ENCODE measurements at places on chromosomes 11 and 22. TPM values are rescaled to one million over a fixed set of nuclear protein-coding genes. Genes with fewer than 3 reads are reported as not detected.

The OR8D4 gene
- not detected for total RNA-seq

The NTM gene
- 30.9 TPM for total RNA-seq

The CCDC116 gene
- 0.71 TPM for total RNA-seq

The GGT5 gene
- 9.8 TPM for total RNA-seq

The SEZ6L gene
- total RNA-seq: 0.12 TPM

The DDI1 gene
- not detected for total RNA-seq

GRCh38 chr22:30605449-30606110 lies 1.4 kb upstream of the TCN2 start:
- H3K27ac ChIP-seq: no peak overlapping the region
- H3K4me1 ChIP-seq: peaks cover 17% of the 10 kb centered on the region
- no peaks in the 10 kb centered on the region for H3K36me3 ChIP-seq
- DNase-seq: peak; percentile 56
- H3K4me3 ChIP-seq: no peak overlapping the region
- H3K27me3 ChIP-seq: no peaks in the 10 kb centered on the region

GRCh38 chr11:1780700-1781592 lies 17.2 kb upstream of the CTSD start:
- H3K36me3 ChIP-seq: no peaks in the 10 kb centered on the region
- DNase-seq: no peak
- H3K4me1 ChIP-seq: no peaks in the 10 kb centered on the region
- H3K4me3 ChIP-seq: no peak overlapping the region
- no peaks in the 10 kb centered on the region for H3K27me3 ChIP-seq
- no peak overlapping the region for H3K27ac ChIP-seq

- H3K36me3 ChIP-seq: peaks cover 21% of the 10 kb centered on the region
- H3K27ac ChIP-seq: no peak overlapping the region
- no peaks in the 10 kb centered on the region for H3K27me3 ChIP-seq
- H3K4me3 ChIP-seq: no peak overlapping the region
Observed at GRCh38 chr22:39132871-39133524, 19.5 kb downstream of the CBX7 start.

DNA sequence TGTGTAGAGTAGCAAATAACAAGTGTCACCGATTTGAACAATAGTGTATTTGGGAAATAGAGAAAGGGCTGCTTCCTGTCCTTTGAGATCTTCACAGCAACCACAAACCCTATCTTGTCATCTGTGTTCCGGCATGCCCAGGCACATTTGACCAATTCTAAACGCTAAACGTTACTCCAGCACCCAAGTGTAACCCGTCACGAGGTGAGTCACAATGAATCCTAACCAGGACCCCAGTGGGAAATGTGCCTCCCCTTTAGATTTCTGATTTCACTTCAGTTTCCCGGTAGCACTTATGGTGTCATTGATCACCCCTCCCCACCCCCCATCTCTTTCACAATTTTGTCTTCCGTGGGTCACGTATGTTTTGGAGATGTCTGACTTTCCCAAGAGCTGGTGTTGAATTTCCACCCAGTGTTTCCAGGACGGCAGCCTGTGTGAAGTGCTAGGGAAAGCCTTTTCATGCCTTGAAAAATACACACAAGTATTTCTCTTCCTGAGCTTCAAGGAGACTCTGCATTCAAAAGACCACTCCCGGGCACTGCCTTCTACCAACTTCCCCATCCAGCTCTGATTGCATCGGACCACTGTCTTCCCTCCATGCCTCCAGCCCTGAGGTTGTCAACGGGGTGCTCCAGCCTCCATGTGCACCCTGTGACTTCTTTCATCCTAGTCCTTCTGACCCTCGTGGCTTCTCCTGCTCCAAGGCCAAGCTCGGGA lies 10.5 kb upstream of the C11orf24 start:
- H3K4me3 ChIP-seq: no peak overlapping the region
- H3K27me3 ChIP-seq: no peaks in the 10 kb centered on the region
- no peak for DNase-seq

GRCh38 chr11:69063652-69064260 lies 15.0 kb downstream of the TPCN2 start:
- no peaks in the 10 kb centered on the region for H3K27me3 ChIP-seq
- no peak overlapping the region for H3K4me3 ChIP-seq
- no peak for DNase-seq
- peaks cover 5% of the 10 kb centered on the region for H3K36me3 ChIP-seq
- H3K4me1 ChIP-seq: peaks cover 4% of the 10 kb centered on the region

GRCh38 chr22:26276529-26277160 lies 107.4 kb downstream of the SEZ6L start:
- no peaks in the 10 kb centered on the region for H3K4me1 ChIP-seq
- H3K36me3 ChIP-seq: no peaks in the 10 kb centered on the region
- H3K27me3 ChIP-seq: peaks cover 13% of the 10 kb centered on the region
- DNase-seq: no peak
- no peak overlapping the region for H3K4me3 ChIP-seq
- H3K27ac ChIP-seq: no peak overlapping the region

GRCh38 chr11:12205330-12205729 lies 94.9 kb downstream of the MICAL2 start:
- no peak overlapping the region for H3K27ac ChIP-seq
- no peak overlapping the region for H3K4me3 ChIP-seq
- peaks cover 19% of the 10 kb centered on the region for H3K36me3 ChIP-seq
- H3K4me1 ChIP-seq: peaks cover 12% of the 10 kb centered on the region

GRCh38 chr11:17524221-17524620 lies 20.0 kb downstream of the USH1C start:
- no peak for DNase-seq
- no peaks in the 10 kb centered on the region for H3K27me3 ChIP-seq
- H3K4me1 ChIP-seq: no peaks in the 10 kb centered on the region
- no peak overlapping the region for H3K27ac ChIP-seq
- H3K36me3 ChIP-seq: no peaks in the 10 kb centered on the region
- H3K4me3 ChIP-seq: no peak overlapping the region

- peaks cover 4% of the 10 kb centered on the region for H3K4me1 ChIP-seq
- H3K36me3 ChIP-seq: no peaks in the 10 kb centered on the region
- no peak for DNase-seq
- no peak overlapping the region for H3K27ac ChIP-seq
- H3K4me3 ChIP-seq: no peak overlapping the region
- H3K27me3 ChIP-seq: no peaks in the 10 kb centered on the region
Observed at GRCh38 chr11:119701591-119702549, 27.1 kb downstream of the NECTIN1 start.

GRCh38 chr11:103332409-103332808 lies 223.2 kb downstream of the DYNC2H1 start:
- no peaks in the 10 kb centered on the region for H3K36me3 ChIP-seq
- no peak overlapping the region for H3K4me3 ChIP-seq
- no peaks in the 10 kb centered on the region for H3K4me1 ChIP-seq

DNA sequence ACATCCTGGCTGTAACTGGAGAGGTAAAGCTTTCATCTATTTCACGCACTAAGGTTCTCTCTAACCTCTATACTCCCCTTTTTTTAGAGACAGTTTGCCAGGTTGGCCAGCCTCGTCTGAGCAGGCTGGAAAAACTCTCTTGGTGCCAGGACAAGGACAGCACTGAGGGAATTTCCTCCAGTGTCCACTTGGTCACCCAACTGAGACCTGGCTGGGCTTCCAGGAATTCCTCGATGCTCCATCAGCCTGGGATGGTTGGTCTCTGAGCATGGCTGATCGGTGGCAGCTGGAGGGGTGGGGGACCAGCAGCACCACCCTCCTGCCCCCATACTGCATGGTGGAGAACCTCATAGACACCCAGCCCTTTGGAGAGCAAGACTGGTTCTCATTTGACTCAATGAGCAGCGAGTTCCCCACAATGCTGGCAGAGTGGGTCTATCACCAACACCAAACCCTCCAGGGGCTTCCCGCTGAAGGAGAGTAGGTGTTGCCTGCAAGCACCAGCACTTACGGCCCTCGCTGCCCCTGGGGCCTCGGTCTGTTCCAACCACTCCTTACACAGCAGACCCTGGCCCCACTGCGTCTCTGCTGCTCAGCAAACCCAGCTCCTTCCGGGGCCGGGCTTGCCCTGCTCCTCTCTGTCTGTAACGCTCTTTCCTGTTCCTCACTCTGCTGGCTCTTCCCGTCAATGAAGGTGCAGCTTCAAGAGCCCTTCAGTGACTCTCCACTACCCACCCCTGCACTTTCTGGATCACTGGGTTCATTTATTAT lies 122.2 kb downstream of the ST3GAL4 start:
- no peak for DNase-seq
- H3K27ac ChIP-seq: no peak overlapping the region
- H3K4me1 ChIP-seq: peaks cover 10% of the 10 kb centered on the region
- no peak overlapping the region for H3K4me3 ChIP-seq
- H3K36me3 ChIP-seq: no peaks in the 10 kb centered on the region
- no peaks in the 10 kb centered on the region for H3K27me3 ChIP-seq

GRCh38 chr22:37884420-37884819 lies 21.7 kb upstream of the MICALL1 start:
- no peak overlapping the region for H3K4me3 ChIP-seq
- no peak for DNase-seq
- peaks cover 35% of the 10 kb centered on the region for H3K36me3 ChIP-seq
- H3K27me3 ChIP-seq: no peaks in the 10 kb centered on the region

DNA sequence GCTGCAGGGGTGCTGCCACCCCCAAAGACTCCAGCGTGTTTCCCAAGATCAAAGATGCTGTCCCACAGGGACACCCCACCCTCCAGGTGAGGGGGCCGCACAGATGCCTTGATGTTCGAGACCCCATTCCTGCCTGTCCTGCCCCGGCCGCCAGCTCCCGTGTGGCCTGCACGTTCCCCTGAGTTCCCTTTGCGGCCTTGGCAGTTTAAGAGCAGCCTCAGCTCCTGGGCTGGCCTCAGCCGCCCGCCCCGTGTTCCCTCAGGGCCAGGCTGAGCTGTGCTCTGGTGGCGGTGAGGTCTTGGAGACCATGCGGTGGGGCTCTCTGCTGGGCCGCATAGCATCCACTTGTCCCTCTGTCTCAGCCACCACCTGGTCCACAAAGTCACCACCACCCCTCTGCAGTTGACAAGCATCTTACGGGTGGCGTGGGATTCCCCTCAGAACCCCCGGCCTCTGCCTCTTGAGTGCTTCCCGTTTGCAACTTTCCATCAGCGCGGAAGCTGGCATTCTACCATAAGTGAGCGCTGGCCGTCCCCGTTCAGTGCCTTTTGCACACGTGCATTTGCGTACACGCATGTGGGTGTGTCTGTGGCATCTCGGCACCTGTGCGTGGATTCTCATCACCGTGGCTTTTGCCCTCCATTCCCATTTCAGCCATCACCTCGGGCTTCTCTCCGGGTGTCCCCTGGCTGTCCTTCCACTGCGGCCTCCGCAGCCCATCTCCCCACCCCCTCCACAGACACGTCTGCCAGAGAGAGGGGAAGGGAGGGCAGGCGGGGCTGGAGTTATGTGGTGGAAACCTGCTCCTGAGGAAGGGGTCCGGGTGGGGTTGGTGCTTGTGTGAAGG lies 35.9 kb downstream of the CTTN start:
- no peaks in the 10 kb centered on the region for H3K27me3 ChIP-seq
- no peak for DNase-seq
- H3K4me1 ChIP-seq: no peaks in the 10 kb centered on the region
